ENCODE measurements at places on chromosomes 1 and 21.

DNA sequence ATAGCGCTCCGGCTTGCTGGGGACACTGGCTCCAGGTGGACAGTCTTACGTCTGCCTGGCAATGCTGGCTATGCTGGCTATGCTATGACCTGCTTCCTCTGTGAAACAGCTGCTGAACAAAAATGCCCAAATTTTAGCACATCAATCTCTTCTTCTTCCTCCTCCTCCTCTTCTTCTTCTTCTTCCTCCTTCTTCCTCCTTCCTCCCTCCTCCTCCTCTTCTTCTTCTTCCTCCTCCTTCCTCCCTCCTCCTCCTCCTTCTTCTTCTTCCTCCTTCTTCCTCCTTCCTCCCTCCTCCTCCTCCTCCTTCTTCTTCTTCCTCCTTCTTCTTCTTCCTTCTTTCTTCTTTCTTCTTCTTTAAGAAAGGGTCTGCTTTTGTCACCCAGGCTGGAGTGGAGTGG, 401.3 kb downstream of the KIF26B start:
- no peak for DNase-seq

DNA sequence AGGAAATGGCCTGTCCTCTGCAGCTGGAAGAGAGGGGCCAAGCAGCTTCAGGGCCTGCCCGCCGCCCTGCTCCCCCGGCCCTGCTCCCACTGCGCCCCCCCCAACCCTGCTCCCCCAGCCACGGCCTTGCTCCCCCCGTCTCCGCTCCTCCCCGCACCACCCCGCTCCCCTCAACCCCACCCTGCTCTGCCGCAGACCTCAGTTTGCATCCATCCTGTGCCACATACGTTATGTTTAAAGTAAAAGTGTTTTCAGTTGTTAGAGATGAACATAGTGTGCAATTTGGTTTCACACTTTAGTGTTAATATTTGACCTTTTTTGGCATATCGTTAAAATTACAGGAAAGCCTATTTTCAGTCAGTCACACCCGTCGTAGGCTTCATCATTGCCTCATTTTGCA, 34.1 kb upstream of the DIP2A start:
- DNase-seq, result no peak

DNA sequence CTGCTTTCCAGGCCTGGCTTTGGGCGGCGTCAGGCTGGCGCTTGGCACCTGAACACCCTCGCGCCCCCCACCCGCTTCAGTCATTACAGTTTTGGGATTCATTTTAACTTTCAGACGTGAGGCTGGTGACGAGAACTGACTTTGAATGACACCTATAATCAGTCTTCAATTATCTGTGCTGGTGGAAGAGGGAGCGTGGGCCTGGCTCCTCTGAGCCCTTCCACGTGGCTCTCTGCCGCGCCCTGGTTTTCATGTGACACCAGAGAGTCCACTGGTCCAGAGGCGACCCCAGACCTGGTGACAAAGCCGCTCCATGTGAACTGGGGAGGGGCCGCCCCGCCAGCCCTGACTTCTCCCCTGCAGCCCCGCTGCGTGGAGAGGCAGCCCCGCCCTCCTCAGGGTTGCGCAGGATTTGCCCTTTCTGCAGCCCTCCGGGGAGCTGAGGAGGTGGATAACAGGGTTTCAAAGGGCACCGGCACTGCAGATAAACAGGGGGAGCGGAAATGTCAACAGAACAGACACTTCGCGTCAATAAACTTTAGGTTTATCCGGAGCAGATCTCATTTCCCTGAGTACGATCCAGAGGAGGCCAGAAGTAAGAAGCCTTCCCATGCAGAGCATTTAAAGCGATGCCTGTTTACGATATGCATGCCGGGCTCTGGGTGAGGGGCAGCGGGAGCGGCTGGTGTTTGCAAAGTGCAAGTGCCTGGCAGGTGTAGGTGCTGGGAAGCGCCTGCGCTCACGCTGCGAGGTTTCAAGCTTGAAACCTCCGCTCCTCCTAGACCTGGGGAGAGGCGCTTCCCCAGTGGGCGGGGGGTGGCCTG, 56.4 kb downstream of the AJAP1 start:
- DNase-seq, result no peak

DNA sequence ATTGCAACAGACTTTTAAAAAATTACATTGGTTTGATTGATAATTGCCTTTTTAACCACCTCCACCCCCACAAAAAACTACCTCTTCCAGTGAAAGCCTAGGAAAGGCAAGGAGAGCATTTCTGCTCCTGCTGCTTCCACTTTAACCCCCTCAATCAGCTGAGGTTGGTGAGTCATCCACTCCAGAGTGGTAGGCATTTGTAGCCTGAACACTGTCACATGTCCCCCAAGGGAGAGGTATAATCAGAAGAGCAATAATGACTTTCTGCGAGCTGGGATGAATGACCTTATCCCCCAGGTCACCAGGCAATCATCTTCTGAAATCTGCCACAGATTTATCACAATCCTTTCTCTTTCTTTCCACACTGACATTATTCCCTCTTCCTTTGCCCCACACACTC, 126.6 kb upstream of the CAMK1G start:
- no peak for DNase-seq

GRCh38 chr1:198106011-198106410, 50.8 kb upstream of the NEK7 start:
- DNase-seq, result no peak

DNA sequence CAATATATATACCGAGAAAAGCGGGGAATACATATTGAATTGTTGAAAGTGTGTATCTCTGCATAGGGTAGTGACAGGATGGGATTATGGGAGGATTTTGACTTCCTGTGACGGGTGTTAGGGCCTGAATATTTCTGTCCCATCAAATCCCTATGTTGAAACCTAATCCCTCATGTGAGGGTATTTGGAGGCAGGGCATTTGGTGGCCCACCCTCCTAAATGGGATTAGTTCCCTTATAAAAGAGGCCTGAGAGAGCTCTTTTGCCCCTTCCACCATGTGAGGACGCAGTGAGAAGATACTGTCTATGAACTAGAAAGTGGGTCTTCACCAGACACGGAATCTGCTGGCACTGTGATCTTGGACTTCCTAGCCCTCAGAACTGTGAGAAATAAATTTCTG, 137.3 kb downstream of the ZSCAN20 start:
- no peak for DNase-seq
